Stimulated activated CD8-positive, alpha-beta memory T cell treated with anti-CD3 and anti-CD28 coated beads, Interleukin-4, amount 100 ng/mL, for 4 hours (primary cell): ENCODE measurements at places on chromosomes 16 and 17.

- no peak for DNase-seq
Observed at GRCh38 chr16:66953462-66954096, 7.5 kb upstream of the CES3 start.

DNA sequence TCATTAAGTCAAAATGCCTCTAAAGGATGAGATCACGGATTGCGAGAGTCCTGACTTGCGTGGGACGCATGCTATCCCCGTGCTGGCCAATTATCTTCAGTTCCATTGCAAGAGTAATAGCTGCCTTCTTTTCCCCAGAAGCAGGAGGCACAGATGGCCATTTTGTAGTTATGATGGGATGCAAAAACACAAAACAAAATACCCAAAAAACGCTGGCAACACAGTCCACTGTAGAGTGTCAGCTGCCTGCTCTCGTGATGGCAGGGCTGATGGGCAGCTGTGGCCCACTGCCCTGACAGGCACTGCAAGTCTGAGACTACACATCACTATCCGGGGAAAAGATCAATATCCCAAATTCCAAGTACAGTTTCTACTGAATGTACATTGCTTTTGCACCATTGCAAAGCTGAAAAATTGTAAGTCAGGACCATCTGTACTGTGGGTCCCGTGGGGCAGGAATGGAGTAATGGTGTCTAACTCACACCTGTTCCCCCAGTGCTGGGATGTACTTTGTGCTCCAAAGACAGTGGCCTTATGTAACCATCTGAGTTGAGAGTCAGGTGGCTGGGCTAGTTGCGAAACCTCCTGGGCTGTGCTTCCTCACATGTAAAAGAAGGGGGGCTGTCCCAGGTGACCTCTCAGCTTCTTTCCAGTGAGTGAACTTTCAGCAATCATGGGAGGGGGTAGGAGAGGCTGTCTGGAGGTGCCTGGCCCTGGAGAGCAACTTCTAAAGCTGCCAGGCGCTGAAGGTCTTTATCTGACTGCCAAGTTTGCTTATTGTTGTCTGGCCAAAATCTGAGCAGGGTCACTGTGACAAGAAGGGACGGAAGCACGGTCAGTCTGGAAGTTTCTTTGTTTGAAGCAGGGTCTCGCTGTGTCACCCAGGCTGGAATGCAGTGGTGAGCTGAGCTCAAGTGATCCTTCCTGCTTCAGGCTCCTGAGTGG, 4.7 kb downstream of the SLC47A1 start:
- no peak for DNase-seq

- no peak for DNase-seq
Observed at GRCh38 chr16:26913851-26914250, 152.9 kb upstream of the C16orf82 start.

GRCh38 chr16:27314161-27314723, 468 bp downstream of the IL4R start:
- no peak for DNase-seq

- DNase-seq = no peak
Observed at GRCh38 chr16:17343028-17343427, 127.7 kb downstream of the XYLT1 start.

- DNase-seq = no peak
Observed at GRCh38 chr16:19127205-19127604, 13.4 kb downstream of the ITPRIPL2 start.

DNA sequence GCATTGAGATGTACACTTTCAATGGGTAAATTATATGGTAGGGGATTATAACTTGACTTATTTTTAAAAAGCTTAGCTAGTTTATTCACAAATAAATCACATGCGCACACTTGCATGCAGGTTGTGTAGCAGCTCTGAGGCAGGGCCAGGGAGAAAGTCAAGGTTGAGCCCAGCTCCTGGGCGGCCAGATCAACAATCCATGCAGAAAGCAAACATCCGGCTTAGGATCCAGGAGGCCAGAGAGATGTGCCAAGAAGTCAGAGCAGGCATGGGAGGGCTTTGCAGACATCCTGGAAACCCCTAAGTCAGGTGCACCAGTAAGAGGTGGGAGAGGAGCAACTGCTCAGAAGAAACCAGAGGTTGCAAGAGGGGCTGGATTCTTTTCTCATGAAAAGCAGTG, 186.5 kb downstream of the AXIN2 start:
- no peak for DNase-seq

GRCh38 chr17:37527249-37527851, 37.7 kb downstream of the DUSP14 start:
- DNase-seq = no peak

DNA sequence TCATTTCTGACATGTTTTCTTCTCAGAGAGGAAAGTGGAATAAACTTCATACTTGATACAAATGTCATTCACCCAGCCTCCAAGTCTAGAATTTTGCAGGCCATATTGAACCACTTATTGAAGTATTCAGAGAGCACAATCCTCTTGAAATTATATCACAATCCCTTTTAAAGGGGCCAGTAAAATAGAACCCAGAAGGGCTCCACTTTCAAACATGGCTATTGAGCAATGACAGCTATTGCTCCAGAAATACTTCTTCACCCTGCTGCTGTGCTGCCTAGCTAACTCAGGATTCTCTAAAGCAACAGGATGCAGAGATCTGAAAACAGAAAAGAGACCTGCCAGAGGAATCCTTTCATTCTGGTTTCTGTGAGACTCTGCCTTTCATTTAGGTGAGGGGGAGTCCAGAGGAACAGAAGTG, 275.0 kb upstream of the CDH5 start:
- DNase-seq = no peak

DNA sequence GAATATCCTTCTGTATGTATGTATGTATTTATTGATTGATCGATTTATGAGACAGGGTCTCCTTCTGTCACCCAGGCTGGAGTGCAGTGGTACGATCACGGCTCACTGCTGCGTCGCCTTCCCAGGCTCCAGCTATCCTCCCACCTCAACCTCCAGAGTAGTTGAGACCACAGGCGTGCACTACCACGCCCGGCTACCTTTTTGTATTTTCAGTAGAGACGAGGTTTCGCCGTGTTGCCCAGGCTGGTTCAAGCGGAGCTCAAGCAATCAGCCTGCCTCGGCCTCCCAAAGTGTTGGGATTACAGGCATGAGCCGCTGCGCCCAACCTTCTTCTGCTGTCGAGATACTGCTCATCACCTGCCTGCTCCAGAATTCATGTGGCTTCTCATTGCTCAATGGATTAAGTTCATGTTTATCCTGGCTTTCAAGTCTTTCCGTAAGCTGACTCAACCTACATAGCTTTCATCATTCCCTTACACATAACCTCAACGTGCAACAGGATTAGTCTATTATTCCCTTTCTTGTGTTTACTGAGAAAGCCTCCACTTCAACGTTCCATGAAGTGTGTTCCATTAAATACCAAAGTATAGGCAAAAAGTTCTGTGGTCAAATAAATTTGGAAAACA, 13.6 kb downstream of the TAC4 start:
- DNase-seq = no peak

- DNase-seq = no peak
Observed at GRCh38 chr17:7476951-7477350, 2.5 kb downstream of the ZBTB4 start.

- DNase-seq = no peak
Observed at GRCh38 chr16:47715442-47716083, 254.4 kb downstream of the PHKB start.

DNA sequence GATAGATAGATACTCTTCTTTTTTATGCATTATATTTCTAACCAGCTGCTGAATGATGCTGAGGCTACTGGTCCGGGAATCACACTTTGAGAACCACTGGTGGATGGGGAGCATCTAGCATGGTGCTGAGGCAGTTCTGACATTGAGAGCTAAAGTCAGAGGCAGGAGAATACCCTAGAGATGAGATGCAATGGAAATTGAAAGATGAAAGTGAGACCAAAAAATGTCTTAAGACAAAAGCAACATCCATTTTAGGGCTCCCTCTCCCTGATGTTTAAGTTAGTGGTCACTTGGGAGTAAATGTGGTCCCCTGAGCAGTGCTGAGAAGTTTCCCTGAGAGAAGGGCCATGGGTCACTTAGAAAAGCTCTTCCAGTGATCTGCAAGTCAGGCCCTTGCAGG, 6.8 kb downstream of the PCTP start:
- DNase-seq = no peak

GRCh38 chr17:34171245-34171818, 83.8 kb upstream of the CCL2 start:
- DNase-seq = peak; percentile 6

GRCh38 chr17:246851-247421, 65.5 kb upstream of the DOC2B start:
- no peak for DNase-seq

- no peak for DNase-seq
Observed at GRCh38 chr16:88582912-88583575, 12.8 kb downstream of the ZC3H18 start.

DNA sequence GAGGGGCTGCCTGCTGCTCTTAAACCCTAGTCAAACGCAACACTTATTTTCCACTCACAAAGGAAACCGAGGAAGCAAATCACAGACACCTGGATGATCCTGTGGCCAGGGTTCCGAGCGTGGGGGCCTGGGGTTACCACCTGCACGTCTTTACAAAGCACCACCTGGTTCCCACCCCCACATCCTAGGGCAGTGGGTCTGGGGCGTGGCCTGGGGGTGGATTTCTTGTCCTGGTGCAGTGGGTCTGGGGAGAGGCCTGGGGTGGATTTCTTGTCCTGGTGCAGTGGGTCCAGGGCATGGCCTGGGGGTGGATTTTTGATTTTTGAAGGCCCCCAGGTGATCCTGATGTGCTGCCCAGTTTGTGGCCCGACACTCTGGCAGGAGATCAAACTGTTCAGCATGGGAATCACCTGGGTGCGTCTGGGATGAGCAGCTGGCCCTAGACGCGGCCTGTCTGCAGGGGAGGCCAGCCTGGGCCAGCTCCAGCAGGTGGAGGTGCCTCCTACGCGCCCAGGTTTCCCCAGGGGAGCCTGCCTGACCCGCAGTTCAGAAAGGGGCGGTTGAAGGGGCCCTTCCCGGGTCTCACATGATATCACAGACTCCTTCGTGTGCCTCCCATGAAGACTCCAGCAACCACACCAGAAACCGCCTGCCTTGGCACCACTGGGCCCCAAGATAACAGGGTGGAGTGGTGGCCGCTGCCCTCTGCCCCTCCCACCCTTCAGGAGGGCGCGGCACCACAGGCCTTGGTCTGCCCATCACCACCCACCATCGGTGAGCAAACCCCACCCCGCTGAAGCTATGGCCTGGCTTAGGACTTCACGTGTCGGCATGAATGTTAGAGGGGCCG, 6.3 kb downstream of the HAGH start:
- no peak for DNase-seq

GRCh38 chr17:78390241-78391050, 12.0 kb downstream of the PGS1 start:
- DNase-seq = no peak

DNA sequence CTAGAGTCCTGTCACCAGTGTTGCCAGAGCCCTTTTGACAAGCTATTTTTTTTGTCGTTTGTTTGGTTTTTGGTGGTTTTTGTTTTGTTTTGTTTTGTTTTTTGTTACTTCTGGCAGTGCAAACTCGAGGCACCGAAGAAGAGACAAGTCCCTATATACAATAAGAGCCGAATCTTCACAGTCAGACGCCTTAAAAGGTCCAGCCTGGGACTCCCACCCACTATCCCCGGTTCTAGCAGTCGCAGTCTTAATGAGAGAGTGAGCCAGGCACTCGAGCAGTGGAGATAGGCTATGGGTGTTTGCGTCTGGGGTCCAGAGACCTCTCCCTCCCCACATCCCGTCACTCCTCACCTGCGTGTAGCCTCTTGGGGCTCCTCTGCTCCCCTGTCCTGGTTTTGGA, 1.9 kb downstream of the OR1F1 start:
- DNase-seq = no peak

DNA sequence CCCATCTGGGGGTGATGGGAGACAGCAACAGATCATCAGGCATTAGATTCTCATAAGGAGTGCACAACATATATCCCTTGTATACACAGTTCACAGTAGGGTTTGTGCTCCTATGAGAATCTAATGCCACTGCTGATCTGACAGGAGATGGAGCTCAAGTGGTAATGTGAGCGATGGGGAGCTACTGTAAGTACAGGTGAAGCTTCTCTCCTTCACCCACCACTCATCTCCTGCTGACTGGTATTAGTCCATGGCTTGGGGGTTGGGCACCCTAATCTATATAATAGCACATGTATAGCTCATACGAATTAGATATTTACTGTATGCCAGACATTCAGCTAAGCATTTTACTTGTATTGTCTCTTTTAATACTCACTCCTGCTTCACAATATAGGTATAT, 101.7 kb downstream of the MAP2K6 start:
- DNase-seq = no peak

DNA sequence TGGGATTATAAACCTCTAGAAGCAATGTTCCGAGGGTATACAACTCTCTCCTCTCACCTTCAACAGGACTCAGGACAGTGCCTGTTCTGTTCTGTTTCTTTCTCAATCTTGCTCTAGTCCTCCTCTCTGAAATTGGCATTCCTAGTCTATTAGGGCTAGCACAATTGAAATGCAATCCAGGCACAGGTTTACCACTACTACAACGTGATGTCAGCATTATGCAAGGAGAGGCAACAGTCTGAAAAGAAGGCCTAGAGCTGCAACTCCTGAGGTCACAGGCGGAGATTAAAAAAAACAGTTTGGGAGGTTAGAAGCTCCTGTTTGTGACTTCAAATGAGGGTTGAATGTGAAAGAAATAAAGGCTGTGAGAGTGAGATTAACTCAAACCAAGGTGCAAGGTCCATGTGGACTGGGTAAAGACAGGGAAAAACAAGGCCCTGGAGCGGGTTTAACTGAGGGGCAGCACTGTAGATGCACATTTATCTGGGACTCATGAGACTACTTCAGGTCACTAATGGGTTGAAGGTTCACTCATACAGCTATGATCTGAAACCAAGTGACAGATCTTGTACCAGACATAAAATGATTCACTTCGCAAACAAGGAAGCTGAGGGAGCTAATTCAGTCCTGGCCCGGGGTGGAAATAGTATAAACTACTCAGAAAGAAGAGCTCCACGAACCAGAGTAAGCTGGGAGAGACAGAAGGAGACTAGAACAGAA, 16.8 kb downstream of the AMFR start:
- DNase-seq = no peak

DNA sequence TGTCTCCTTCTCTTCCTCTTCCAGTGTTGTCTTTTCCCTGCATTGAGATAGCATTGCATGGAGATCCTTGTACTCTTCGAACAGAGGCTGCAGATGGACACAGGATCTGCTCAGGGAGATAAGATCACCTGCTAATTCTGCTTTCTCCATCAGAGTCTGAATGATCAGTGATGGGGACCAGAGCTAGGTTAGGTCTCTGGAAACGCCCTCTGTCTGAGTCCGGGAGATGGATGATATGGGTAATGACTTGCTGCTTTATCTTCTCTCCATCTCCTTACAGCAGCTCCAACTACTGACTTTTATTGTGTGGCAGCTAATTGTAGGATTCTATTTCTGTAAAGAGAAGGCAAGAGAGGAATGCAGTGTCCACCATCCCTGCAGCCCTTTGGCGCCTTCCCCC, 435.6 kb downstream of the WWOX start:
- DNase-seq = no peak

DNA sequence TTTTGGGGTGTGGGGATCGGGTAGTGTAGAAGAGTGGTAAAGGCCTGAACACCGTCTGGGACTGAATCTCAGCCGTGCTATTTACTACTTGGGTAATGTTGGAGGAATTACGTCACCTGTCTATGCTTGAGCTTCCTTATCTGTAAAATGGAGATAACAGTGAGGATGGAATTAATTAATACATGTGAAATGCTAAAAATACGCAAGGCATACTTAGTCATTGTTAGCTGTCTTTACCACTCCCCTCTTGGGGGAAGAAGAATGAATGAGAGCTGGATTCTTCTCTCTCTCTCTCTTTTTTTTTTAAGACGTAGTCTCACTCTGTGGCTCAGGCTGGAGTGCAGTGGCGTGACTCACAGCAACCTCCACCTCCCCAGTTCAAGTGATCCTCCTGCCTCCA, 41.1 kb upstream of the TANGO6 start:
- DNase-seq = no peak
